ENCODE measurements at places on chromosomes 1 and 21.

DNA sequence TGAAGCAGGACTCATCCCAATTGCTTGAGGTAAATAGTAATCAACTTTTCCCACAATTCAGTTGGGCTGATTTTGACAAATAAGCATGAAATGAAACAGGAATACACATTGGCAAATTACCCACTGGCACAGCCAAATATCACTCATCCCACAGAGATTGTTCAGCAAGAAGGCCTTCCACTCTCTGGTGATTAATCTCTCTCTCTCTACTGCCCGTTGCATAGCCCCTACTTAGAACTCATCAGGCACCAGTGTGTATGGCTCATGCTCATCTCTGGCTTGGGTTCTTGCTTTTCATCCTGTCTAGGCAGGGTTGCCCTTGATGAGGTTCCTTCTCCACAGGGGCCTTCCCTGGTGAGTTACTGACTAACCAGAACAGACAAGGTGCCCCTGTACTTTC, 1.1 kb downstream of the BSDC1 start:
- DNase-seq, result peak; percentile 7

GRCh38 chr1:4460052-4460451, 194.4 kb upstream of the AJAP1 start:
- DNase-seq, result no peak

DNA sequence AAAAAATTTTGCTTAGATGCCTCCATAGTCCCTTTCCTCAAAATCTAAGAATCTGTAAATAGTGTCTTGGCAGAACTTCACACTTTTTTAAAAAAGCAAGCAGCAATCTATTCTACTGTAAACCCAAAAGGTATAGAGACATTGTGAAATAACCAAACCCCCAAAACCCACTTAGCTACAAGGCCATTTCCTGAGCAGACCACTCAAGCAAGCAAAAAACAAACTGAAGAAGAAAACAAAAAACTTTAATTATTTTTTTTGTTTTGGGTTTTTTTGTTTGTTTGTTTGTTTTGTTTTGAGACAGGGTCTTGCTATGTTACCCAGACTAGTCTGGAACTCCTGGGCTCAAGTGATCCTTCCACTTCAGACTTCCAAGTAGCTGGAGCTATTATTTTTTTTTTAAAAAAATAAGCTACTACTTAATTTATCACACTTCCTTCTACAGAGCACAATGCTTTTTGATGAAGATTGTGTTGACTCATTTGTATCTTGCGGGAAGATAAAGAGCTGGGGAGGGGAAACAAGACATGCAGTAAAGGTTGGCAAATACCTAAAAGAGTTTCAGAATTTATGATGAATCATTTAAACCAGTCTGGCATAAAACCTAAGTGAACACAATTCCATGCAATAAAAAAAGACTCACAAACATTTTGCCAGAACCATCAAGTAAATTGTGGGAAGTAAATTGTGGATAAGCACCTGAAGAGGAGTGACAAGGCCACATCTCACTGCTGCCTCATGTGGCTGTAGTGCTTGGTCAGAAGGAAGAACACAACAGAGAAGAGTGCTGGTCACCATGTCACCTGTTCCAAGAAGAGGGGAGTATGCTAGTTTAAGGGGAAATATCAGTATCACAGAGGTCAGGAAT, 2.7 kb upstream of the PTPN22 start:
- no peak for DNase-seq

- DNase-seq, result no peak
Measured at GRCh38 chr21:26461500-26461899, 111.6 kb downstream of the CYYR1 start.

GRCh38 chr1:86825319-86825718, 88.6 kb downstream of the SELENOF start:
- peak; percentile 12 for DNase-seq

Measured in brain microvascular endothelial cell (primary cell).